GM20000 (cell line): ENCODE measurements at places on chromosomes 5 and 9.

DNA sequence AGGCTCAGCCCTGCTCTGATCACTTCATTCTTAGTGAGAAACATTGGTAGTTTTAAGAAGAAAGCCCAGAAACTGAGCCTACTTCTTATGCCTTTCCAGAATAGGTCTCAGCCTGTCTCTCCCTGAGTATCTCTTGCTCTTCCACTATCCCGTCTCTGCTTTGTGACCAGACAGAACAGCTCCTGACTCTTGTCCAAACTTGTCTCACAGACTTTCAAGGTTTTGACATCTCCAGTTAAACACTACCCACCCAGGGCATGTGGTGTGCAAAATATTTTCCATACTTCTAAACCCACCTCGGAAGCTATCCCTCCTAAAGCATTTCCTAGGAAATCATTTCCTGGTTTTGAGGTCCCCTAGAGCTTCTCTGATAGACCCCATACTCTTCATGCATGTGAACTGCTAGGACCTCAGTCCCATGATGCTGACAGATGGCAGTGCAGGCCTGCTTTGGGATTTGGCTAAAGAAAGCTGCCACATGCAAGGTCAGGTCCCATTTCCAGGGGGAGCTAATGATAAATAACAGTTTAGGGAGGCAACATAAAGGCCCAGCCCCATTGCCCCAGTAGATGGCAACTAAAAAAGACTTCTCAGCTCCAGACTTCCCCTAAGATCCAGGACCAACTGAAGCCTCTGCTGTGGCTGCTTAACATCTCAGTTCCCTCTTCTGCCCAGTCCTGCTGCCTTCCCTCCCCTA, 211.5 kb downstream of the MED10 start:
- no peak for DNase-seq

GRCh38 chr5:81751836-81752643, 1.1 kb upstream of the SSBP2 start:
- no peak for DNase-seq

- DNase-seq, result no peak
Measured at GRCh38 chr5:147073098-147073497, 161.7 kb upstream of the STK32A start.

DNA sequence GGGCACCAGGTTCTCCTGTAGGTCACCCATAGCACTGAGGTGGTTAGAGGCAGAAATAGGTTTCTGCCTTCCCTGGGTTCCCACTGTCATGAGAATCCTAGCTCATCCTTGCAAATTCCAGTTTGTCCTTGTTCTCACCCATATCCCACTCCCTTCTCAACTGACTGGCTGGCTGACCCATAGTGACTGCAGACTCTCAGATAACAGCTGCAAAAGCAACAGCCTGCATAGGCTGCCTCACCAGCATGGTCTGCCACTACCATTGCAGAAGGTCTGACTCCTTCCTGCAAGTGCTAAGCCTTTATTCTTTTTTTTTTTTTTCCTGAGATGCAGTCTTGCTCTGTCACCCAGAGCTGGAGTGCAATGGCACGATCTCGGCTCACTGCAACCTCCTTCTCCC, 194.0 kb downstream of the SEMA6A start:
- DNase-seq, result no peak

GRCh38 chr5:148875205-148875875, 48.9 kb downstream of the ADRB2 start:
- DNase-seq, result no peak

GRCh38 chr9:123927625-123928532, 2.0 kb downstream of the DENND1A start:
- DNase-seq, result peak; percentile 57

DNA sequence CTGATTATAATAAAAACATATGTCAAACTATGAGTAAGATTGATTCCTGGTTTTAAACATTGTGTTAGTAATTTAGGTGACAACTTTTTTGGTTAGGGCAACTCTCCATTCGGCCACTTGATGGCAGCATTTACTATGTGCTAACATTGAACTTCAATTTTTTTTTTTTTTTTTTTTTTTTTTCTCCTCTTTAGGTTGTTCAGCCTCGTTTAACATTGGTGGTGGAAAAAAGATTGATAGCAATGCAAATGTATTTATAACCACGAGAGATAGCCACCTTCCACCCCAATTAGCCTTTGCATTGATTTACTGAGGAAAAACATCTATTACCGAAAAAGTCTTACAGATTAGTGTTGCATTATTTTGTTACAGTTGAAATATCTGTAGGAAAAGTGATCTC, 159.1 kb downstream of the CSNK1G3 start:
- DNase-seq, result peak; percentile 28

GRCh38 chr9:124441291-124441690, 9.0 kb upstream of the ADGRD2 start:
- no peak for DNase-seq

DNA sequence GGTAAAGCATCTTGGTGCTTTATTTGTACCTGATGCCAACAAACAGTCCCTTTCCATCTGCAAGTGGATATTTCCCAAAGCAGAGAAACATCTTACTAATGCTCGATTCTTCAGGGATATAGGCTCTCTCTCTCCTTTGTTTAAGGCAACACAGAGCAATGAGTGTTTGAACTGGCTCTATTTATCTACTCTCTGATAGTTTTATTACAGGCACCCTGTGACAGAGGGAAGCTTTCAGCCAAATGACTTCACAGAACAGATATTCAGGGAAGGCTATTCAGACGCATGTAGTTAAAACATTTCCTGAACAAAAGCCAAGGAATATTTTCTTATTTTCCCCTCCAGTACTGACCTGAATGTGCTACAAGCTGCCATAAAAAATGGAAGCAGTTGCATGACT, 141.8 kb downstream of the YIPF5 start:
- no peak for DNase-seq

GRCh38 chr5:95669540-95669939, 13.3 kb downstream of the SPATA9 start:
- DNase-seq, result no peak

DNA sequence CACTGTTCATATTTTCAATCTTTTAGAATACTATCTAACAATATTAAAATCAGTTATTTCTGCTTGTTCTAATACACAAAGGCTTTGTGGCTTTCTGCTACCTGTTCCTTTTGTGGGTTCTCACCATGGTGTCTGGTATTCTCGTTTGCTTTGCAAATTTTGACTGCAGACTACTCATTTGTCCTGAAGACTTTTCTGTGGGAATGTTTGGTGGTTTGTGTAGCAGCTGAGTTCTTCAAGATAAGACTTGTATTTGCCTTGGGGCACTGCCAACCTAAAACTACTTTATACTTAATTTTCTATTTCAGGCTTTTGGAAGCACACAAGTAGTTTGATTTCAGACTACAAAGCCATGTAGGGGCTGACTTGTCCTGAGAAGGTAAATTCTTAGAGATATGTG, 11.1 kb downstream of the IL33 start:
- no peak for DNase-seq

DNA sequence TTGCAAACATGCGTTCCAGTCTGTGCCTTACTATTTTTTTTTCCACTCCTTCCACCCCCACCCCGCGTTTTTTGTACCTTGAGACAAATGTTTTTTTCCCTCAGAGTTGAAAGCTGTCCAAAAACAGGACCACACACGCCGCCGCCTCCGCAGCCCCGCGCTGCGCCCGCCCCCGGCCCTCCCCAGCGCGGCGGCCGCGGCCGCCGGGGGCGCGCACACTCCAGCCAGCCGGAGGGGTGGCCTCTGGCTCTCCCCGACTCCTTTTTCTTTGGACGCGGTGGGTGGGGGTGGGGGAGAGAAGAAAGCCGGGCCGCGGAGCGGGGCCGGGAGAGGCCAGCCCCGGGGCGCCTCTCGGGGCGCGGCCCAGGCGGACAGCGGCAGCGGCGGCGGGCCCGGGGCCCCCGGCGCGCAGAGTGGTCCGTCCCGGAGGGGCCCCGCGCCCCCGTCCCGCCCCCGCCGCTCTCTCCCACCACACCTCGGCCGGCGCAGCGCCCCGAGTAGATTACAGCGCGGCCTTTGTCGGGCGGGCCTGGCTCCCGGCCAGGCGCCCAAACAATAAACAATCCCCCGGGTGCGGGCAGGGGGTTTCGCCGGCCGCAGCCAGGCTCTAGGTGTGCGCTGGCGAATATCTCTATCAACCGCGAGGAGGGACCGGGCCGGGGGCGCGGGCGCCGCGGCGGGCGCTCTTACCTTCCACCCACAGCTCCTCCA, 10.9 kb downstream of the PTCH1 start:
- DNase-seq, result peak; percentile 84

DNA sequence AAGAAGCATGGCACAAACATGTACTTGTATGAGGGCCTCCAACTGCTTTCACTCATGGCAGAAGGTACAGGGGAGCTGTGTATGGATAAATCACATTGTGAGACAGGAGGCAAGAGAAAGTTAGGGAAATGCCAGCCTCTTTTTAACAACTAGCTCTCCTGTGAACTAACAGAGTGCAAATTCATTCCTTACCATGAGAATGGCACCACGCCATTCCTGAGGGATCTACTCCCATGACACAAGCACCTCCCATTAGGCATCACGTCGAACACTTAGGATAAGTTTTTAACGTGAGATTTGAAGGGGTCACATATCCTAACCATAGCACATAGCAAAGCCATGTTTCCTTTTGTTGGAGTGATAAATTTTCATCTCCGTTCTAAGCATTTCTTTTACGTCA, 747.2 kb upstream of the CHD1 start:
- DNase-seq, result no peak

DNA sequence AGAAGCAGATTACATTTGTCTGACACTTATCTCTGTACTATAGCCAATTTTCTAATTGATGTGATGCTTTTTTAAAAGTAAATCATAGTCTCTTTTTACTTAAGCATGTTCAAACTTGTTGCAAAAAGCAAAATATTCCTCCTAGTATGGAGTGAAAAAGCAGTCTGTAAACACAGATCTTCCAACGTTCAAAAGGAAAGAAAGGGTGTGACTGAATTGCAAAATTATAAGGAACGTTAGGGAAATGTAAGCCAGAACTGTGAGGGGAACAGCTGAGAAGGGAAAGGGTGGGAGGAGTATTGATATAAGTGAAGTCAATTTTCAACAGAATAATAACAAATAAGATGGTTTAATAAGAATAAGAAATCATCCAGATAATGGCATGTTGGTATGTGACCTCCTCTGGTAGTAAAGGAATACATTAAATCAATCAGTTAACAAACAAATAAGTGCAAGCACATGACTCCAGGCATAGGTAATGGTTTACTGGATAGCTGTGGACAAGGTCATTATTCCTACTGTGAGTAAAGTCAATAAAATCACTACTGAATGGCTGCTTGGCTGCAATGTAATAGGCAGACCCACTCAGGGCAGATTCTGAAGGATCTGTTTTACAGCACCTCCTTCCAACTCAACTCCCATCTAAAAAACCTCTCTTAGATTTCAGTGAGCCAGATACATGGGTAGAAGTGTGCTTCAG, 239.1 kb upstream of the NMUR2 start:
- DNase-seq, result no peak

DNA sequence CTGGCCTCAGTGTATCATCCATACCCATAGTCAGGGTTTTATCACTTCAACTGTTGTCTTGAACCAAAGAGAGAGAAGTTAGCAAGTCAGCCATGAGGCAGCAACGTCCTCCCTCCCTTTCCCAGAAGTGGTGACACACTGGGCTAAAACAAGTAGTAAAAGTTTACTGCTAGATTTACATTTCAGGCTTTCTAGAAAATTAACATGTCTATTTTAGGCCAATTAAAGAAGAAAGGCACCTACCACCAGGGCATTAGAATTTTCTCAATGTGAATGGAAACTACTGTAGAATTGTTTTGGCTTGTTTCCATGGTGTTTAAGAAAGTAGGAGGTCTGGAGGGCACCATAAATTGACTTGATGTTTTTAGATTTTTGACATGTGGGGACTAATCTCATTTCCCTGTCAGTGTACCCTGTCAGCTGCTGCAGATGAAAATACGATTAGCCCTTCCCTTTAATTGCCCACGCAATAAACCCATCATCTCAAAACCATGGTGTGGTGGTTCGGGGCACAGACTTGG, 121.8 kb upstream of the ELL2 start:
- DNase-seq, result no peak

- DNase-seq, result peak; percentile 57
Measured at GRCh38 chr9:5557606-5558587, 47.6 kb downstream of the PDCD1LG2 start.

GRCh38 chr9:27126670-27127069, 17.6 kb downstream of the TEK start:
- no peak for DNase-seq

- no peak for DNase-seq
Measured at GRCh38 chr5:75265731-75266130, 29.1 kb upstream of the ANKRD31 start.

- DNase-seq, result no peak
Measured at GRCh38 chr9:124299515-124300090, 41.9 kb downstream of the NEK6 start.

DNA sequence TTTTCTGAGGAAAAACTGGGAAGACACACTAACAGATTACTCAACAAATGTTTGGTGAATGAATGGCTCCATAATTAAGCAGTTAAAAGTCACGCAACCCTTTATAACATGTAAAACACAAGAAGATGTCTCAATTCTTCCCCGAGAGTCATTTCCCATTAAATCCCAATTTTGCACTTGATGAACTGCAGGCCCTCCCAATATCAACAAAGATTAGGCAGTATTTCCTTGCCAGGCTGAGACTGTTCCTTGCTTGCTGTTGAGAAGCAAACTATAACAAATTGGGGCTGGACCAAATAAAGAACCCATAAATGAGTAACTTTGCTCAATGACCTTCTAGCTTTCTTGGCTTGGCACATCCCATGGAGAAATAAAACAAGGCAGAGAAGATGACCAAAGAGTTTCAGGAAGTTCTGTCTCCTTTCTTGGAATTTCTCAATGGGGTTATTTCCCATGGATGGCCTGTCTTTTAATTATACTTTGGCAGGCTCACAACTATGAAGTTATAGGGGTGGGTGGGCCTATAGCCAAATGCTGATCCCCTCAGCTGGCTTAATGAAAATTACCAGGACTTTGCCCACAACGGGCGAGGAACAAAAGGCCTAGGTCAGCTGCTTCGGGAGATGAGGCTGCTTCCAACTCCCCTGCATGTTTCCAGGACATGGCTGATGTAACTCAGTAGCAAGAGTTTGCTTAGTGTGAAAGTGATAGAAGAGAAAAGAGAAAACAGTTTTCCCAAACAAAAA, 243.1 kb upstream of the RFX3 start:
- no peak for DNase-seq

- DNase-seq, result no peak
Measured at GRCh38 chr9:86925686-86926085, 21.6 kb downstream of the GAS1 start.

DNA sequence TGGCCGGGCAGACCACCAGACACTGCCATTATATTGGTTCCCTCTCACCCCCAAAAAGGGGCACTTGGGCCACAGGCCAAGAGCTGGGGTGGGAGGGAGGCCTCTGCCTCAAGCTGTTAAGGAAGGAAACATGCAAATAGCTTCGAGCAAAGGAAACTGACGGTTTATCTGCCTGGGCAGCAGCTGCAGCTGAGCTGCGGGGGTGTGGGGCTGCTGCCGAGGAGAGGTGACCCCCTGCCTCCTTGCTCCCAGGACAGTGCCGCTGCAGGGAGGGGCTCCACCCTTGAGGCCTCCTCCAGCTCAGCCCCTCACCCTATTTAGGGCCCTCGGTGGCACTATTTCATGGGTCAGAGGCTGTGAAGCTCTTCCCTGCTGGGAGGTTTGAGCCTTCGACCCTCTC, 789 bp downstream of the DOK3 start:
- peak; percentile 67 for DNase-seq
